Activated CD8-positive, alpha-beta memory T cell treated with anti-CD3 and anti-CD28 coated beads, Interleukin-2, amount 10 ng/mL, durations not matched to agents 7 days and 5 days (primary cell): ENCODE measurements at places on chromosomes 16 and 17.

- H3K4me1 ChIP-seq = no peaks in the 10 kb centered on the region
- H3K4me3 ChIP-seq = no peak overlapping the region
- DNase-seq = no peak
- no peaks in the 10 kb centered on the region for H3K27me3 ChIP-seq
- H3K27ac ChIP-seq = no peak overlapping the region
Measured at GRCh38 chr16:59950431-59950830, 1216.3 kb upstream of the GOT2 start.

GRCh38 chr17:77502626-77503292 lies 362.0 kb downstream of the SEC14L1 start:
- no peaks in the 10 kb centered on the region for H3K4me1 ChIP-seq
- H3K4me3 ChIP-seq = no peak overlapping the region
- no peak overlapping the region for H3K27ac ChIP-seq
- H3K36me3 ChIP-seq = peaks cover 17% of the 10 kb centered on the region

GRCh38 chr16:52528393-52529065 lies 18.4 kb downstream of the TOX3 start:
- H3K36me3 ChIP-seq = no peaks in the 10 kb centered on the region
- no peak overlapping the region for H3K27ac ChIP-seq
- no peak for DNase-seq
- no peak overlapping the region for H3K4me3 ChIP-seq
- H3K4me1 ChIP-seq = no peaks in the 10 kb centered on the region

DNA sequence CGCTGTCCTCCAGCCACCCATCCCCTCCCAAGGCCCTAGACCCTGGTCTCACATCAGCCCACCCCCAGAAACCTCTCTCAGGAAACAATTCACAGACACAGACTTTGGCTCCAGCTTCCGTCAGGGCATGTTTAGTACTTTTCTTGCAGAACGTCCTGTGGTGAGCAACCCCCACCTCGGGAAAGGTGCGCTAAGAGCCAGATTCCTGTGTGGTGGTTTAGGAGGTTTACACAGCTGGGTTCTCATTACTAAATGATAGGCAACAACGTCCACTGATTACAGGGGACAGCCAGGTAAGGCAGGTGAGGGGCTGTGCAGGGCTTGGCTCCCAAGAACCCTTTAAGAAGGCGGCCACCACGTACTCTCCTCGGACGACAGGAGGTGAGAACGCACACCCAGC lies 29.3 kb downstream of the KIFC3 start:
- H3K27me3 ChIP-seq = no peaks in the 10 kb centered on the region
- no peak for DNase-seq
- H3K4me1 ChIP-seq = no peaks in the 10 kb centered on the region
- no peak overlapping the region for H3K27ac ChIP-seq
- H3K4me3 ChIP-seq = no peak overlapping the region
- H3K36me3 ChIP-seq = no peaks in the 10 kb centered on the region

- no peak overlapping the region for H3K4me3 ChIP-seq
- H3K4me1 ChIP-seq = peaks cover 90% of the 10 kb centered on the region
- no peaks in the 10 kb centered on the region for H3K27me3 ChIP-seq
- peaks cover 25% of the 10 kb centered on the region for H3K36me3 ChIP-seq
- peak overlapping the region; percentile 82 for H3K27ac ChIP-seq
Measured at GRCh38 chr16:17345043-17345442, 125.7 kb downstream of the XYLT1 start.

GRCh38 chr16:82630688-82631087 lies 3.9 kb downstream of the CDH13 start:
- peaks cover 13% of the 10 kb centered on the region for H3K4me1 ChIP-seq
- DNase-seq = no peak
- H3K36me3 ChIP-seq = no peaks in the 10 kb centered on the region
- no peak overlapping the region for H3K4me3 ChIP-seq

GRCh38 chr16:29663807-29664090 lies 702 bp downstream of the SPN start:
- H3K27me3 ChIP-seq = no peaks in the 10 kb centered on the region
- H3K27ac ChIP-seq = peak overlapping the region; percentile 94
- H3K4me1 ChIP-seq = peaks cover 45% of the 10 kb centered on the region
- H3K4me3 ChIP-seq = peak overlapping the region; percentile 100

- H3K4me3 ChIP-seq = peak overlapping the region; percentile 41
- H3K27me3 ChIP-seq = no peaks in the 10 kb centered on the region
- peak; percentile 88 for DNase-seq
- peaks cover 61% of the 10 kb centered on the region for H3K4me1 ChIP-seq
- H3K36me3 ChIP-seq = peaks cover 17% of the 10 kb centered on the region
- H3K27ac ChIP-seq = peak overlapping the region; percentile 79
Measured at GRCh38 chr17:82238472-82239201, 9.8 kb downstream of the SLC16A3 start.

DNA sequence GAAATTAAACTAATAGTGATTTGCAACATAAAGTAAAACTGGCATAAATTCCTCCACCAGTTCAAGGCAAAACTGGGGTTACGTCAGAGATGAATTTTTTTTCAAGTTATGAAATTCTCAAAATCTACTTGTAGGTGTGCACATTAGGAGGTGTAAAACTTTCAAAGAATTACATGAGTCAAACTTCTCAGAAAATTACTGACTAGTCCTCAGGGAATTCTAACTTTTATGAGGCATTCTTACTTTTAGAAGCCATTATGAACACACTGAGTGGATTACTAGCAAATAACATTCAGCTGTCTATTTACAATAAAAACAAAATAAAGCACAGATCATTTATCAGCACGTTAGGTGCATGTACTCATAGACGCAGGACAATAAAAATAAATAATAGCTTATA lies 348.7 kb downstream of the CDH11 start:
- DNase-seq = no peak
- no peak overlapping the region for H3K4me3 ChIP-seq
- no peaks in the 10 kb centered on the region for H3K36me3 ChIP-seq
- no peaks in the 10 kb centered on the region for H3K27me3 ChIP-seq

- H3K4me3 ChIP-seq = no peak overlapping the region
- H3K27ac ChIP-seq = no peak overlapping the region
- no peaks in the 10 kb centered on the region for H3K4me1 ChIP-seq
- no peak for DNase-seq
- H3K27me3 ChIP-seq = peaks cover 11% of the 10 kb centered on the region
- no peaks in the 10 kb centered on the region for H3K36me3 ChIP-seq
Measured at GRCh38 chr17:81810892-81811704, 7.1 kb downstream of the GCGR start.

DNA sequence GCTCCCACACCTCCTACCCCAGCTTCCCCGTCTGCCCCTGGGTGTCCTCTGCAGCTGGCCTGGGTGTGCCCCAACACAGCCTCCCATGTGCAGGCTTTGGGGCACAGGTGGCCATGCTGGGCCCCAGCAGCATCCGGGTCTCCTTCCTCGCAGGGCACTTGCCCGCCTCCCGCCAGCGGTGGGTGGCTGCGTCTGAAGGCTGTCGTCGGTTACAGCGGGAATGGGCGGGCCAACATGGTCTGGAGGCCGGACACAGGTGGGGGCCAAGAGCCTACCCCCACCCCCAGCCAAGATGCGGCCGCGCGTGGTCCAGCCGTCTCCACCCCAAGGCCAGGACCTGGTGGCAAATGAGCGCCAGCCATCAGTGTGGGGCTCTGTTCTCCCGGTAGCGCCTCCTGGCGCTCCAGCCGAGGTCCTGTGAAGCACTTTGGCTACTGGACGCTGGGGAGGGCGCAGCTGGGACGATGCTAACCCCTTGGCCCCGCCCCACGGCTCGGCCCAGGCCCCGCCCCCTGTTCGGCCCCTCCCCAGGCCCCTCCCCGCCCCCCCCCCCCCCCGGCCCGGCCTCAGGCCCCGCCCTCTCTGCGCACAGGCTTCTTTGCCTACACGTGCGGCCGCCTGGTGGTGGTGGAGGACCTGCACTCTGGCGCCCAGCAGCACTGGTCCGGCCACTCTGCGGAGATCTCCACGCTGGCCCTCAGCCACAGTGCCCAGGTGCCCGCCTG lies 7.3 kb upstream of the RHOT2 start:
- H3K4me1 ChIP-seq = peaks cover 2% of the 10 kb centered on the region
- no peaks in the 10 kb centered on the region for H3K27me3 ChIP-seq
- H3K36me3 ChIP-seq = no peaks in the 10 kb centered on the region
- DNase-seq = peak; percentile 67

DNA sequence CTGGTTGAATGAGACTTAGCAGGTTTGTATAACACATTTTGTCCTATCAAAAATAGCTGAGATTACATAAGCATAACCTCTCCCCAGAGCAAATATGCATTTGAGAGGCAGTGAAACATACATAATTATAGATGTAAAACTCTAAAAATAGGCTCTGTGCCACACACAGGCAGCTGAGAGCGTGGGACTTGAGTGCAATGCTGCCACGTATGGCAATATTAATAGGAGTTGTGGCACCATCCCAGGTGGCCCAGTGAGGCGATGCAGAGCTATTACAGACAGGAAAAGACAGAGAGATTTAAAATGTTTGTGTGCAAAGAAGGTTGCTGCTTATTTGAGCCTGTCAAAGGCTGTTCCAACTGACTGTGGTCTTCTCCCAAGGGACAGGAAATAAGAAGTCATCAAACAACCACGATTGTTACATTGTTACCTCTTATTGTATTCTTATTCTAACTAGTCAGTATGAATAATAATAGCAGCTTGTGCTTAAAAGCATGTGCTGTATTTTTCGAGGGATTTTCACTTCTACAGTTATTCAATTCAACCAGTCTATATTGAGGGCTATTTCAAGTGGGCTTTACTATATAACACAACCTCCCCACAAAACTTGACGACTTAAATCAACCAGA lies 116.5 kb downstream of the SALL1 start:
- DNase-seq = no peak
- no peak overlapping the region for H3K27ac ChIP-seq
- H3K27me3 ChIP-seq = no peaks in the 10 kb centered on the region
- H3K4me3 ChIP-seq = no peak overlapping the region

DNA sequence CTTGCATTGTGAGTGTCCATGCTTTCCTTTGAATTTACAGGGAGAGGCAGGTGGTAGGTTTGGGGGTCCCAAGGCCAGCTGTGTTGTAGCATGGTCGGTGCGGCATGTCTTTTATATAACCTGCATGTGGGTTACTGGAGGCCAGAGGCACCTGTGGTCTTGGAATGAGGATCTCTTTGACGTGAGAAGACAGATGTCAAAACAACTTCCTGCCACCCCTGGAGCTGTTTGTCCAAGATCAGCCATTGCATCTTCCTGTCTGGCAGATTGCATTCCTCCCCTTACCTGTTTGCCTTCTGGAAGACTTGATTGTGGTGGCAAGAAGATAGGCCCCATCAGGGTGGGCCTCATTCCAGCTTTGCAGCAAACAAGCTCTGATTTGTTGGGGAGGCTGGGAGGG lies 175.1 kb downstream of the MSI2 start:
- no peak for DNase-seq
- peaks cover 2% of the 10 kb centered on the region for H3K36me3 ChIP-seq
- H3K27ac ChIP-seq = no peak overlapping the region
- peaks cover 26% of the 10 kb centered on the region for H3K4me1 ChIP-seq
- no peak overlapping the region for H3K4me3 ChIP-seq
- no peaks in the 10 kb centered on the region for H3K27me3 ChIP-seq

GRCh38 chr17:9817086-9817485 lies 4.8 kb downstream of the GSG1L2 start:
- no peaks in the 10 kb centered on the region for H3K4me1 ChIP-seq
- DNase-seq = no peak
- no peak overlapping the region for H3K4me3 ChIP-seq
- no peaks in the 10 kb centered on the region for H3K36me3 ChIP-seq
- no peaks in the 10 kb centered on the region for H3K27me3 ChIP-seq

DNA sequence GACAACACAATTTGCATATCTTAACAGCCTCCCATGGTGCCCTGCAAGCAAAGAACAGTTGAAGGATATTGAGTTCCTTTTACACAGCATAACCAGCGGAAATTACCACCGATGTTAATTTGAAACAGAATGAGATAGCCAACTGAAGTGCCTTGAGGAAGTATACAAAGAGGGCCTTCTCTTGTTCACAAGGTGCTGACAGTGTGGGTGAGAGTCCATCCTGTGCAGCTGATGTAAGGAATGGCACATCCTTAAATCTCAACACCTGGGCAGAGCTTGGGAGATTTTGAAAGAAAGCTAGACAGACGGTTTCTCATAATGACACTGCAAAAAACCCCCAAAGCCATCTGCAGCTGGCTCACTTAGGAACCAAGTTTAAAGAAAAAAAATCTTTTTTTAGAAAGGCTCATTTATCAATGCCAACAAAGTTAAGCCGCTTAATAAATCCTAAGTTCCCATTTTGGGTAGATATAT lies 818.6 kb downstream of the KCNJ2 start:
- no peak overlapping the region for H3K4me3 ChIP-seq
- no peaks in the 10 kb centered on the region for H3K4me1 ChIP-seq
- H3K27ac ChIP-seq = no peak overlapping the region
- no peaks in the 10 kb centered on the region for H3K27me3 ChIP-seq
- DNase-seq = no peak

DNA sequence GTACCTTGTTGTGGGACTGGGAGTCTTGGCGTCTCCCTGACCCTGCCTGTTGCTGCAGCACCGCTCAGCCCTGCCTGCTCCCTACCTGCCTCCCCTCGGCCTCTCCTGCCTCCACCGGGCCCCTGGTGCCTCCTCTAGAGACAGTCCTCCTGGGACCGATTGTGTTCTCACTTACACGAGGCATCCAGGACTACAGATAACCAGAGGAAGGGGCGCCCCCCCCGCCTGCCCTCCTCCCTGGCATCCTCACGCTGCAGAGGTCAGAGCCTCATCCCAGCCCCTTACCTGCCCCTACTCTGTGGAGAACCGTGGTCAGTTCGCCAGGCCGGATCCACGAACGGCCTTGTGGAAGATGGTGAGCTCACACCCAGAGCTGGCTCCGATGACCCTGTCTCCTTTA lies 24.8 kb downstream of the MAPT start:
- H3K4me1 ChIP-seq = no peaks in the 10 kb centered on the region
- H3K4me3 ChIP-seq = no peak overlapping the region
- H3K27ac ChIP-seq = no peak overlapping the region
- no peaks in the 10 kb centered on the region for H3K36me3 ChIP-seq
- no peak for DNase-seq

DNA sequence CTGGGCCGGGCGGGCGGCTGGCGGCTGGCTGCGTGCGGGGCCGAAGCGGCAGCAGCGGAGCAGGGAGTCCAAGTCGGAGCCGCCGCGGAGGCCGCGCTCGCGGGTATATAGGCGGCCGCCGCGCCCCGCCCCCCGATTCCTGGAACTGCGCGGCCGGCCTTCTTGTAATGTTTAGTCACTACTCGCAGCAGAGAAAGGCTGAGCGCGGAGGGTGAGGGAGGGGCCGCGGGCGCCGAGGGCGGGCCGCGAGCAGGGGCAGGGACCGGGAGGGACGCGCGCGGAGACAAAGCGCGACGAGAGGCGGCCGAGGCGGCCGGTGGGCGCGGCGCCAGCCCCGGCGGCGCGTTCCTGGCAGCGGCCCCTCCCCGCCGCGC lies at the start of gene SOCS3:
TSS of gene SOCS3 (minus strand) at position 81 of the 374 bp plus-strand sequence. CDS start 982 bp downstream, outside the sequence.
- DNase-seq = peak; percentile 97
- peak within 1 kb of the TSS; percentile 87 for H3K27ac ChIP-seq
- peaks cover 12% of the 10 kb centered on the region for H3K27me3 ChIP-seq
- H3K36me3 ChIP-seq = peaks cover 17% of the 10 kb centered on the region
- peaks cover 49% of the 10 kb centered on the region for H3K4me1 ChIP-seq

GRCh38 chr16:66695471-66695934 lies 1.0 kb downstream of the CMTM4 start:
- H3K36me3 ChIP-seq = no peaks in the 10 kb centered on the region
- peak overlapping the region; percentile 63 for H3K4me3 ChIP-seq
- peaks cover 51% of the 10 kb centered on the region for H3K27me3 ChIP-seq
- peaks cover 16% of the 10 kb centered on the region for H3K4me1 ChIP-seq
- no peak overlapping the region for H3K27ac ChIP-seq
- no peak for DNase-seq

GRCh38 chr16:12917246-12917645 lies 15.8 kb downstream of the SHISA9 start:
- no peak overlapping the region for H3K27ac ChIP-seq
- no peaks in the 10 kb centered on the region for H3K27me3 ChIP-seq
- no peak overlapping the region for H3K4me3 ChIP-seq
- no peak for DNase-seq
- H3K4me1 ChIP-seq = no peaks in the 10 kb centered on the region
